ENCODE measurements at places on chromosomes 2 and 18.

GRCh38 chr18:35578481-35578880 lies 3.1 kb upstream of the GALNT1 start:
- no peak for DNase-seq

- DNase-seq: no peak
Measured at GRCh38 chr2:46873604-46874068, 42.0 kb downstream of the MCFD2 start.

DNA sequence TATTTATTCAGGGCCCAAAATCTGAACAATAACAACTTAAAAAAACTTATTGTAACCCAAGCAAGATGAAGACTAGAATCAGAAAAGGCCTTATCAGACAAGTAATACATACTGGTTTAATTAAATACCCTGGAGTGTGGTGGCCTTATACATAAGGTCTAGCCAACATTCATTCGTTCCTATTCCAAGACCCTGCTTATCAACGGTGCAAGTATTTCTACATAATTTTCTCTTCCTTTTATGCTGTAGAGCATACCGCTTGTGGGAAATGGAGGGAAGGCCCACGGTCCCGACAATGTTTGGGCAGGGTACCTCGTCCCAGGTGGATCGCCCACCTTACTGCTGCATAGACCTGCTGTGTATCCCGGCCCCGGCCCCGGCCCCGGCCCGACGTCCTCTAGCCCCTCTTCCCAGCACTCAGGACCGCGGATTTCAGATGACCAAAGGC lies 708 bp downstream of the ZNF24 start:
- no peak for DNase-seq

DNA sequence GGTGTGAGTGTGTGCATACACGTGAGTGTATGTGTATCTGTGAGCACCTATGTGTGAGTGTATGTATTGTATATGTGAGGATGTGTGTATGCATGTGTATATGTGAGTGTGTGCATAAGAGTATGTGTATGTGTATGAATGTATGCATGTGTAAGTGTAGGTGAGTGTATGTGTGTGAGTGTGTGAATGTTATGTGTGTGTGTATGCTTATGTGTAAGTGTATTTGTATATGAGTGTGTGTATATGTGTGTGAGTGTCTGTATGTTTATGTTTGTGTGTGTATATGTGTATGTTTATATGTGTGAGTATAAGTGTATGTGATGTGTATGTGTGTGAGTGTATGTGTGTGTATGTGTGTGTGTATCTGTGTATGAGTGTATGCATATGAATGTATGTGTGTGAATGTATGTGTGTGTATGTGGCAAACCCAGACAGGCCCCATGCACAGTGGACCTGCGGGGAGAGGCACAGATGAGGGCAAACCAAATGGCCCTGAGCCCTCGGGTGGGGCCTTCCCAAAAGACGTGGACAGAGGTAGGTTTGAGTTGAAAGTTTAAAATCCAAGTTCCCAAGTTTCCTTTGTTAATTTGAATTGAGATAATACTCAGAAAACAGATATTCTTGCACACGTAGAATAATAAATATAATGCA lies 51.5 kb downstream of the EDAR start:
- DNase-seq: no peak

GRCh38 chr2:143635302-143635701 lies 506.1 kb downstream of the ARHGAP15 start:
- no peak for DNase-seq

- no peak for DNase-seq
Measured at GRCh38 chr2:14942987-14943386, 310.5 kb downstream of the LRATD1 start.

- DNase-seq: no peak
Measured at GRCh38 chr2:73084971-73085370, 13.5 kb upstream of the SFXN5 start.

- DNase-seq: no peak
Measured at GRCh38 chr2:105294046-105294445, 35.5 kb downstream of the TGFBRAP1 start.

DNA sequence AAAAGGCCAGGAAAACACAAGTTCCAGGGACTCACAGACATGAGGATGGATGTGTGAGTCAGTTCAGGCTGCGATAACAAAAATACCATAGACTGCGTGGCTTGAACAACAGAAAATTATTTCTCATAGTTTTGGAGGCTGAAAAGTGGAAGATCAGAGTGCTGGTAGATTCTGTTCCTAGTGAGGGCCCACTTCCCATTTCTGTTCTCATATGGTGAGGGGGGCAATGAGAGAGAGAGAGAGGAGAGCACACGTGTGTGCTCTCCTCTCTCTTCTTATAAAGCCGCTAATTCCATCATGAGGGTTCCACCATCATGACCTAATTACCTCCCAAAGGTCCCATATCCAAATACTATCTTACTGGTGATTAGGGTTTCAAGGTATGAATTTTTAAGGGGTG lies 23.0 kb downstream of the KLHL14 start:
- no peak for DNase-seq

DNA sequence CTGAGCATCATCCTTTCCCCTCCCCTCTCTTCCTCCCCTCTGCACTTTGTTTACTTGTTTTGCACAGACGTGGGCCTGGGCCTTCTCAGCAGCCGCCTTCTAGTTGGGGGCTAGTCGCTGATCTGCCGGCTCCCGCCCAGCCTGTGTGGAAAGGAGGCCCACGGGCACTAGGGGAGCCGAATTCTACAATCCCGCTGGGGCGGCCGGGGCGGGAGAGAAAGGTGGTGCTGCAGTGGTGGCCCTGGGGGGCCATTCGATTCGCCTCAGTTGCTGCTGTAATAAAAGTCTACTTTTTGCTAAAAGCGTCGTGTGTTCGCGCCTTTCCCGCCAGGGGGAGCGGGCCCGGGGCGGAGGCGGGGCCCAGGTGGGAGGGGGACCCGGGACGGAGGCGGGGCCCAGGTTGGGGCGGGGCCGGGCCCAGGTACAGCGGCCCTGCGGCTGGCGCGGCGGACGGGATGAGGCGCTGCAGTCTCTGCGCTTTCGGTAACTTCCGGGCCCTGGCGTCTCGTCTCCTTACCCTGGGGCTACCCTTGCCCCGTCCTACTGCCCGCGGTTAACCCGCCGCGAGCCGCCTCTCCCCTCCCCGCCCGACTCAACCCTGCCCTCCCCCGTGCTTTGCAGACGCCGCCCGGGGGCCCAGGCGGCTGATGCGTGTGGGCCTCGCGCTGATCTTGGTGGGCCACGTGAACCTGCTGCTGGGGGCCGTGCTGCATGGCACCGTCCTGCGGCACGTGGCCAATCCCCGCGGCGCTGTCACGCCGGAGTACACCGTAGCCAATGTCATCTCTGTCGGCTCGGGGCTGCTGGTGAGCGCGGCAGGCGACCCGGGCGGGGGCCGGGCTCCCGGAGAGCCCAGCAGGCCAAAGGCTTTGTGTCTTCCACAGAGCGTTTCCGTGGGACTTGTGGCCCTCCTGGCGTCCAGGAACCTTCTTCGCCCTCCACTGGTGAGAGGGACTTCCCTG lies at the start of gene KRTCAP3:
TSS of gene KRTCAP3 (plus strand) at position 424 of the 962 bp plus-strand sequence. CDS start at position 456, 32 bp downstream.
- no peak for DNase-seq

DNA sequence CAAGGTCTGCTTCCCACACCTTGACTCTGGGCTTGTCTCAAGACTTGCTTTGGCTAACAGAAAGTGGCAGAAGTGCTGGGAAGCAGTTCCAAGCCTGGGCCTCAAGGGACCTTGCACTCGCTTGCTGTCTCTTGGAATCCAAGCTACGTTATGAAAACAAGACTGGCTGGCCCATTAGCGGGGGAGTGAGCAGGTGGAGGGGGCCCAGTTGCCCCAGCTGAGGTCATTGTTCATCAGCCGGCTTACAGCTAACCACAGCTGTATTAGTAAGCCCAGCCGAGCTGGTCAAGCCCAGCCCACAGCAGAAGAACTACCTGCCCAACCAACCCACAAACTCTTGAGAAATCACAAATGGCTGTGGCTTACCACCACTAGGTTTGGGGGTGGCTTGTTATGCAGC lies 63.1 kb downstream of the MARCO start:
- no peak for DNase-seq

DNA sequence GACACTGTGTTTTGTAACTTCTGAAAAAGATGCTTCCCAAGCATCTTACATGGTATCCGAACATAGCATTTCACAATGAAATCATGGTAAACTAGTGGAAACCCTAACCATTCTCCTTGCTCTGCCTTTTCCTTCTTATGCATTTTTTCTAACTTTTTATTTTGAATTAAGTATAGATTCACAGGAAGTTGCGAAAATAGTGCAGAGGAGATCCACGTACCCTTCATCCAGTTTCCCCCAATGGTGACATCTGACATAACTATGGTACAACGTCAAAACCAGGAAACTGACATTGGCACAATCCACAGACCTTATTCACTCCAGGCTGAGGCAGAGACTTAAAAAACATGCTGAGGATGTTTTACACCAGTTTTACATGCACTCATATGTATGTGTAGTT lies 38.3 kb downstream of the AAK1 start:
- DNase-seq: no peak

DNA sequence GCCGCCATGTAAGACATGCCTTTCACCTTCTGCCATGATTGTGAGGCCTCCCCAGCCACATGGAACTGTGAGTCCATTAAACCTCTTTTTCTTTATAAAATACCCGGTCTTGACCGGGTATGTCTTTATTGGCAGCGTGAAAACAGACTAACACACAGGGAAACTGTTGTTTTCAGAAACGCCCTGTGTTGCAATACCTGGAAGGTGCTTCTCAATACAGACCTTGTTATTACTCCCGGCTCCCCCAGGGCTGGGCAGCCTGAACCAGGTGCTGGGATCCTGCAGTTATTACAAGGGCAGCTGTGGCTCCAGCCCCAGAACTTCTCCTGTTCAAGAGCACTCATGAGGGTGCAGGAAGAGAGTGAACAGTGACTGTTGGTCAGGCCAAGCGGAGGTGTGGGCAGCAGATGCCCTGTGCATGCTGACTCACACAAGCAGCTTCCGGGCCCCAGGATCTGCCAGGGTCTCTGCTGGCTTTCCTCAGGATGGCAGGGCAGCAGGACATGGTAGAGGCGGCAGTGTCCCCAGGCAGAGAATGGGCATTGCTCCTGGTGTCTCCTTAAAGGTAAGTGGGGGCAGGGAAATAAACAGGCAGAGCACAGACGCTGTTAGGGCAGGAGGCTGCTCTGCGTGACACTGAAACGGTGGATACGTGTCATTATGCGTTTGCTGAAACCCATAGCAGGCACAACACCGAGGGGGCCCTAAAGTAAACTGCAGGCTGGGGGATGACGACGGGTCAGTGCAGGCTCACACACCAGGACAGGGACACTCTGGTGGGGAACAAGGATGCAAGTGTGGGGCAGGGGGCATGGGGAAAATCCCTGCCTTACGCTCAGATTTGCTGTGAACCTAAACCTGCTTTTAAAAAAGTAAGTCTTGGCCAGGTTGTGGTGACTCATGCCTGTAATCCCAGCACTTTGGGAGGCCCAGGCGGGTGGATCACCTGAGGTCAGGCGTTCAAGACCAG lies 89.1 kb downstream of the NDUFA10 start:
- DNase-seq: no peak

GRCh38 chr2:160934991-160935390 lies 225.2 kb upstream of the TANK start:
- DNase-seq: no peak

DNA sequence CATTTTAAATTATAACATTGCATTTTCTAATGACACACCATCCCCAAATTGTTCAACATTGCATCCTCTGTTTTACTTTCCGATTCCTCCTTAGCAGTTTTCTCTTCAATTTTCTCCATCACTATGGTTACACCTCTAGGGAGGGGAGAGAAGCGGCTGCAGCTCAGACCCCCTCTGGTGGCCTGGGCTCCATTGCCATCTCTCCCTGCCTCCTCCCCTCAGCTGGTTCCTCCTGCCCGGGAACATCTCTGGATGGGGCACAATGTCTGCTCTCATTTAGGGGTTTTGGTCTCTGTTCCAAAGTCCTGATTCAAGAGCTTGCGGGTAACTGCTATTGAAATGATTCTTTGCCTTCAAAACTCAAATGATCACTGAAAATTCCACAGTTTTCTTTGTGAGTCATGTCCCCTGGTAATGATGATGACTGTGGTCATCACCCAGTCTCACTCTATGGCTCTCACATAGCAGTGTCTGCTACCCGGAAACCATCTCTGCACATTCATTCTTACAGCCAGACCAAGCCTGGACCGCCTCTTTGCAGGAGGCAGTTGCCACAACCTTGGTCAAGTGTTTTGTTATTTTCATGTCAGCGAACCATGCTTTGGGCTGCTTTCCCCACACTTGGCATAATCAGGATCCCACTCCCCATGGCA lies 263.9 kb downstream of the ALPK2 start:
- DNase-seq: no peak
